ENCODE measurements at places on chromosomes 2 and 18.

DNA sequence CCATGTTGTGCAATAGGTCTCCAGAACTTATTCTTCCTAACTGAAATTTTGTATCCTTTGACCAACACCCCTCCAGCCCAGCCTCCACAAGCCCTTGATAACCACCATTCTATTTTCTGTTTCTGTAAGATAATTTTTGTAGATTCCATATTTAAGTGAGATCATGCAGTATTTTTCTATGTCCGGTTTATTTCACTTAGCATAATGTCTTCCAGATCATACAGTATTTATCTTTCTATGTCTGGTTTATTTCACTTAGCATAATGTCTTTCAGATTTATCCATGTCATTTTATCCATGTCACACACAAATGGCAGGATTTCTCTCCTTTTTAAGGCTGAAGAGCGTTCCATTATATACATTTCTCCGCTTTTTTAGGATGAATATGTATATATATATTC lies 24.4 kb upstream of the ONECUT2 start:
- DNase-seq, result no peak

DNA sequence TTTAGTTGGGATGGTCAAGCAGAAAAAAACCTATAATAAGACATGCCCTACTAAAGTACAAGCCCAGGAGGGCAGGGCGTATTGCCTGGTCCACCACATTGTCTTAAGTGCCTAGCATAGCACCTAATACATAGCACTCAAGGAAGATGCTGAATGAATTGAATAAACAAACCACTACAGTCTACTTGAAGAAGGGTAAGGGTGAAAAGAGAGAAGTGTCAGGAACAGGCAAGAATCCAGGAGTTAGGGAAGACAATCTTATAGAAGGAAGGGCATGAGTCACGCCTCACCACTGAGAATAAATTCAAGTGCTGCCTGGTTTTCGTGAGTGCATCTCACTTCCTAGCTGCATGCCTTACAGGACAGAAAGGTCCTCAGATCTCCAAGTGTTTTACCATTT lies 13.9 kb downstream of the SLC19A3 start:
- DNase-seq, result no peak

DNA sequence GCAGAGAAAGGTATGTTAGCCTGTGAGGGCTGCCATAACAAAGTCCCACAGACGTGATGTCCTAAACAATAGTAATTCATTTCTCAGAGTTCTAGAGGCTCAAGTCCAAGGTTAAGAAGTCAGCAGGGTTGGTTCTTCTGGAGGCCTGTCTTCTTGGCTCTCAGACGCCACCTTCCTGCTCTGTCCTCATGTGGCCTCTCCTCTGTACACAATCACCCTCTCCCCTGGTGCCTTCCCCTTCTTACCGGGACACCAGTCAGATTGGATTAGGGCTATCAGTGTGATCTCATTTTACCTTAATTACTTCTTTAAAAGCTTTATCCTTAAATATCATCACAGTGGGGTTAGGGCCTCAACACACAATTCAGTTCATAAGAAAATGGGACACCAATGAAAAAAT lies 860.5 kb downstream of the RNF144A start:
- DNase-seq, result no peak

- no peak for DNase-seq
Observed at GRCh38 chr2:29269095-29269764, 154.0 kb downstream of the CLIP4 start.

- DNase-seq, result no peak
Observed at GRCh38 chr18:28198620-28199019, 21.7 kb upstream of the CDH2 start.

GRCh38 chr2:9336576-9337314 lies 86.6 kb downstream of the ITGB1BP1 start:
- DNase-seq, result no peak

DNA sequence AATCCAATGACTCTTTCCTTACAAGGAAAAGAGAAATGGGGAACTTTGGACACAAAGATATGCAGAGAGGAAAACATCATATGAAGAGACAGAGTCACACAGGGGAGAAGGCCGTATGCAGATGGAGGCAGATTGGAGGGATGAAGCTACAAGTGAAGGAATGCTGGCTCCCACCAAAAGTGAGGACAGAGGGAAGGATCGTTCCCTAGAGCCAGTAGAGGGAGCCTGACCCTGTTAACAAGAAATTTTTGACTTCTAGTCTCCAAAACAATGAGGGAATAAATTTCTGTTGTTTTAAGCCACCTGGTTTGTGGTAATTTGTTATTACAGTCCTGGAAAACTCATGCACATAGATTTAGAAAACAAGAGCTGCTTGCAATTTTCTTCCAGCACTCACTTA lies 169.3 kb downstream of the PMAIP1 start:
- DNase-seq, result no peak

DNA sequence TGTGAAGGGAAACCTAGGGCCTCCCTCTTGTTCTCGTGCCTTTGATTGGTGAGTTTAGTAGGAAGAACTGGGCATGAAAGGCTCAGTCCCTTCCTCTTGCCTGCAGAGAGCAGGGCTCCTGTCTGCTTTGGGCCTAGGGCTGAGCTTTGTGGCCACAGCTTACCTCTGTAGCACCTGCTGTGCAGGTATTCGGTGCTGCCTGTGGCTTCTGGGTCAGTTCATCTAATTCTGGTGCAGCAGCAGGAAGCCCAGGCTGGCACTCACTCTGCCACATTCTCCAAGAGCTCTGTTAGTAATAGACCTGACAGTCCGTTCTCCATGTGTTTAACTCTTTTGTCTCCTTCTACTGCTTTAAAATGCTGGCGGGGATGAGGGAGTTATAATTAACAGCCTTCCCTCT lies 96.5 kb downstream of the DLGAP1 start:
- DNase-seq, result no peak

DNA sequence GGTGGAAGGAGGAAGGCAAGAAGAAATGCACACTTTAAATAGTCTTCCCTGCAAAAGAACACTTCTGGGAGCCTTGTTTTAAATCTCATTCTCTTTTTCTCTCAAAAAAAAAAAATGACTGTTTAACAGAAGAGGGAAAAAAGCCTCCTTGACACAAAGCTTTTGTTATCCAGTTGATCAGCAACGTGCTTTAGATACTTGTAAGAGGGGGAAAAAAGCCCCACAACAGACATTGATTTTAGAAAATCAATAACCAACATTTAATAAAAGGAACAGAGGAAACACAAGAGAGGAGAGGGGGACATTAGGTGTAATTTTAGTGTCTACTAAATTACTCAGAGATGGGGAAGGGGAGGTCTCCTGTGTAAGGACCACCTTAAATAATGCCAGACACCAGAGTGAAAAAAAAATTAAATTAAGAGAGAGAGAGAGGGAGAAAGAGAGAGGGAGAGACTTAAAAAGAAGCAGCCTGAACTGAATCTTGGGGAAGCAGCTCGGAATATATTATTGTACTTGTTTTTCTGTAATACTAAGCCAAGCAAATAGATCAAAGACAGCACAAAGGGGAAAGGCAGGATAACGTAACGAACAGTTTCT lies 4.7 kb downstream of the ZEB2 start:
- DNase-seq, result no peak

- DNase-seq, result no peak
Observed at GRCh38 chr18:37242826-37243560, 322.6 kb downstream of the CELF4 start.

DNA sequence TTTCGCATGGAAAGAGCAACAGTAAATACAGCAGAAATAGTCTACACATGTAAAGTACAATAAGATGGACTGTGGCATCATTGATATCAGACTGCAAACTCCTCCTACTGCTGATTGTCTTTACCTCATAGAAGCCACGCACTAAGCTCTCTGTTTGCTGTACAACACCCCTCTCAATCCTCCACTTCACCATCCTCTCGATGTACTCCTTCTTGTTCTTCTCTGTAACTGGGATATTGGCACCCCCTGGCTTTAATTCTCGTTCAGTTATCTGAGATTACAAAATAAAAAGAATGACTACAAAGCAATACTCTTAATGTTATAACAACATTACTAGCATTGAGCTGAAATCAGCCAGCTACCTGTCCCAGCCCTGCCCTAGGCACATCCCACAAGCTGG lies 49.3 kb upstream of the STK17B start:
- DNase-seq, result no peak

DNA sequence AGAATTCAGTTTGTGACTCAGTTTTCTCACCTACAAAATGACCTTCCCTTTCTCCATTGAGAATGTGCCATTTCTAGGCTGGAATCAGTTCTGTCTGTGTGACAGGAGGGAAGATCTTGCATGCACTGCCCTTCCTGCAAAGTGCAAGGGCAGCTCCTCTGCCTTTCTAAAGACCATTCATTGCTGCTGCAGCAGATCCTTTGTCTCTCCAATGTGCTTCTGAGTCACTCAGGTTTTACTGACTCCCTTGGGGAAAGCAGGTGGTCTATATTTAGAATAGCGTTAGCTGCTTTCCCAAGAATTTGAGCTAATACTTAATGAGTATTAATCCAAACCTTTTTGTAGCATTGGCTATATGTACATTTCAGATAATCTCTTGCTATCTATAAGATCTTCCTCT lies 62.5 kb downstream of the DAW1 start:
- no peak for DNase-seq

GRCh38 chr2:59177748-59178147 lies 936.6 kb upstream of the FANCL start:
- no peak for DNase-seq

DNA sequence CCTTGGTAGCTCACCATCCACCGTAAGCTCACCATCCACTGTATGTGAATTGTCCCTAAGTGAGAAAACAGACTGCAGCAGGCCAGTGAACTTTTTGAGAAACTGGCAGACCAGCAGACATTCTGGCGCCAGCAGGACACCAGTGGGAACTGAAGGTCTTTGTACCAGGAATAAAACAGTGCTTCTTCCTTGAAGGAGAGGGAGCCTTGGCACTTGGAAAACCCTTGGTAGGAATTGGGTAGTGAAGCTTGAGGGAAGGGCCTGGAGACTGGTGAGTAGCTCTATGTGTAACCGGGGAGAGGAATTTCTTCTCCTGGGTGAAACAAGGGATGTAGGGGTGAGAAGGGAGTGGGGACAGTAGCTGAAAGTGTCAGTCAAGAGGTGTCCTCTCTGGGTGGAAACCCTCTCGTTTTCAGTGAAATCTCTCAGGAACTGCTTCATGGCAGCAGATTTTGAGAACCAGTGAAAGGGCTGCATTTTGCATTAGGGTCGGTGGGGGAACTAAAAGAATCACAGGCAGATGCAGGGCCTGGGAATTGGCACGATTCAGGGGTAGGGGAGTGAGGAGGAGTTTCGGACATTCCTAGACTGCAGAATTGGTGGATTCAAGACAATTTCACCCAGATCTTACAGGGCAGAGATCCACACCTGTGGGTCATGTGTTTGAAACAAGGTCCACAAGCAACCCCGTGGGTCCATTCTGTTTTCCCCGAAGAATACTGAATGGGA lies 131.5 kb upstream of the DLX2 start:
- no peak for DNase-seq

DNA sequence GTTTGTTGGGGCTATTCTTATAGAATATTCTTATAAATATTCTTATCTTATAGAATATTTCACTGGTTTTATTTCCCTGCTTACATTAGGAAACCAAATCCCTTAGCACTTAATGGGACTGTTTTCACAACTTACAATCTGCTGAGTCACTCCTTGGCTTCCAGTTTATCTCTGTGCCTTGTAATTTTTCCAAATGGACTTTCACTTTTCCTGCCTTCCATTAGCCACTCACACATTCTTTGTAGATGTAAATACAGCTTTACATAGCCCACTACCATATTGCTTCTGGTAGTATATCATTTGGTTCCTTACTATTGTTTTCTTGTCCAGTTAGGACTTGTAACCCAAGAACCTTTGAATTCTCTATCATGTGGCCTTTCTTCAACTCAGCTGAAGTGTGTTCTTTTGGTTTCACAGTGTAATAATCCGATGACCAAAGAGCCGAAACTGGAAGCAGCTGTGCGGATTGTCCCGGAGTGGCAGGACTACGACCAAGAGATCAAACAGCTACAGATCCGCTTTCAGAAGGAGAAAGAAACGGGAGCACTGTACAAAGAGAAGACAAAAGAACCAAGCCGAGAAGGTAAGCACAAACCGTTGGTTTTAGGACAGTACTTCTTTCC lies 96.1 kb downstream of the UGGT1 start:
- DNase-seq, result no peak

- DNase-seq, result no peak
Observed at GRCh38 chr2:222656526-222657446, 894 bp upstream of the FARSB start.

DNA sequence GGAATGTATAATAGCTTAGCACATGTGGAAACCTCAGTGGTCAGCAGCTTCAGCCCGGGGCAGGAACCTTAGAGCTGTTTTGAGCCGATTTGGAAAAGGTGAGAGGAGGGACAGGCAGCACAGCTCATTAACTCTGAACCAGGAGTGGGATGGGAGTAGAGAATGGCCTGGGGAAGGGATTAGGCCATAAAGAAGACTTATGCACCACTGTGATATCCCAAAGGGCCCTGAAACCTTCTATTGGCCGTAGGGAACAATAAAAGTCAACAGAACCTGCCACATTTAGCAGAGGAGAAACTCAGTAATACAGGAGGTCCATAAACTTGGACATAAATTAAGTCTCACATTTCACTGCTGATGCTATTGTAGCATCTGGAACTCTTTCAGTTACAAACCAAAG lies 124.2 kb upstream of the REV1 start:
- no peak for DNase-seq

- DNase-seq, result no peak
Observed at GRCh38 chr2:73131807-73132206, 19.1 kb upstream of the RAB11FIP5 start.

DNA sequence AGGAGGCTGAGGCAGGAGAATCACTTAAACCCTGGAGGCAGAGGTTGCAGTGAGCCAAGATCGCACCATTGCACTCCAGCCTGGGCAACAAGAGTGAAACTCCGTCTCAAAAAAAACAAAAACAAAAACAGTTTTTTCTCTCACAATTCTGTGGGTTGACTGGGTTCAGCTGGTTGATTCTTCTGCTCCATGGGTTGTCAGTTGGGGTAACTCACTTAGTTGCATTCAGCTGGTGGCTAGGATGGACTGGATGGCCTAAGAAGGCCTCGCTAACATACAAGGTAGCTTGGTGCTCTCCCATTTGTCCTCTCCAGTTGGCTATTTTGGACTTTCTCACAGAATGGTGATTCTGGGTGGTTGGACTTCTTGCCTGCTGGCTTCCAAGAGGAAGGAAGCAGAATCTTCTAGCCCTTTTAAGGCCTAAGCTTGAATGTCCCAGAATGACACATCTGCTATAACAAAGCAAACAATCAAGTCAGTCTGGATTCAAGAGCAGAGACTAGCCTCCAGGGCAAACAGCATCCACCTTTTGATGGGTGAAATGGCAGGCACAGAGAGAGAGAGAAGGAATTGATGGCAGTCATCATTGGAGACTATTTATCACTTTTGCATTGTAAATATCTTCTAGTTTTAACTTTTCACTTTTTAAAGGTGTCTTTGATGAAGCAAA lies 17.9 kb downstream of the LAMA3 start:
- DNase-seq, result no peak

DNA sequence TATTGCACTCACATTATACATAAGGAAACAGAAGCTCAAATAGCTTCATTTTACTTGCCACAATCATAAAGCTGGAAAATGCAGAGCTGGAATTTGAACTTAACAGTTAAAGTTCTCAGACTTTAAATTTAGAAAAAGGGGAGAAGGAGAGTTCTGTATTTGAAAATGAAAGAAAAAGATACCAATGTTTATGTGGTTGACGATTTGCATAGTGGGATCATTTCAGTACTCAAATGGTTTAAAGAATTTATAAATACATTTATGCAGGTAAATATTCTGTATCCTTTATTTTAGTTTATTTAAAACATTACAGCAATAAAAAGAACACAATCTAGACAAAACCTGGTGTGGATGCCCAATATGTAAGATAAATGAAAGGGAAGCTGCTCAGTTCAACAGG lies 25.5 kb upstream of the STAT4 start:
- DNase-seq, result no peak

- peak; percentile 30 for DNase-seq
Observed at GRCh38 chr2:9445089-9445488, 21.6 kb downstream of the CPSF3 start.
